ENCODE measurements at places on chromosomes 11 and 22.
A peak's percentile ranks its signal among the peaks of the same experiment; 100 is the strongest.

GRCh38 chr11:103109818-103110388 is 677 bp downstream of the DYNC2H1 start:
- DNase-seq = no peak

- no peak for DNase-seq
Observed at GRCh38 chr11:10317776-10318526, 13.1 kb downstream of the ADM start.

DNA sequence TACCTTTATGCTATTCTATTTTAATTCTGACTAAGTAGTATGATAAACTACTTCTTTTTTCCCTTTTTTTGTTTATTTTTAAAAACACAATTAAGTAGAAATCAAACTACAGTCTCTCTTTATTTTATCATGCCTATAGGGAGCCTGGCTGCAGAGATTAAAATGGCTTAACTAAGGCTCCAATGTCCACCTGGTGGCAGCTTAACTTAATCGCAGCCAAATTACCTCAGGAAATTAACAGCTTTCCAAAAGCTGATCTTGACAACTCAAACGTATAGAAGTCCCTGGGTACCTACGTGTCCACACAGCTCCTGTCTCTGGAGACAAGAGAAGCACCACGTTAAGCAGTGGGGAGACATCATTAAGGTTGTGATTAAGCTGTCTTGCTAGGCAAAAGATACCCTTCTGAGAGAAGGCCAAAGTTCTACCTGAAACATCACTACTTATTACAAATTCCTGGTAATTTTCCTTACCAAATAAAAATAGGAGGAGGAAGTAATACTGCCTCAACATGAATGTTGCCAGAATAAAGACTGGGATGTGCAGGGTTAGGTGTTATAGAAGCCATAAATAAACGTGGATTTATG is 63.2 kb upstream of the SNX19 start:
- peak; percentile 13 for DNase-seq

DNA sequence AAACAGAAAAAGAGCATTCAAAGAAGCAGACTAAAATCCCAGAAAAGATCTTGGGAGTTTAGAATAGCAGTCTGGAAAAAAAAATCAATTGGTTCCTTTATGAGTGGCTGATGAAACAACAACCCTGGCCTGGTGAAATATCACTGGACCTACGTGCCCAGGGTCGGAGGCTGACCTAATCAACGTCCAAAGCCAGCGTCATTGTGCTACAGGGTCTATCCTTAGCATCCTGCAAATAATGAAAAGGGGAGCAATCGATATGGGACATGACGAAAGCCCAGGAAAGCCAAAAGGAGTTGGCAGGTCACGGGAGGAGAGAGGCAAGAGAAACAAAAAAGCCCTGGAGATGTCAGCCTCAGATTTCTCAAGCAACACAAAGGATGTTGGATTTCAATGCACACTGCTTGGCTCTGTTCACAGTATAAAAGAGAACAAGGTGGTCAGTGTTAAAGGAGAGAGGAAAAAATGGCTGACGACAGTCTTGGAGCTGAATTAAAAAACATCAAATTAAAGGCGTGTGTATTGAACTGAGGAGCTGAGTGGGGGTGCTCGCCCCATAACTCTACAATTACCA is 148.8 kb downstream of the BLID start:
- DNase-seq = no peak

- DNase-seq = no peak
Observed at GRCh38 chr11:35016916-35017315, 100.5 kb downstream of the PDHX start.

Measured in stromal cell of bone marrow (primary cell).